Activated T-cell treated with anti-CD3 and anti-CD28 coated beads, Interleukin-2, amount 50 U/mL, for 24 hours (primary cell): ENCODE measurements at places on chromosomes 12 and 14.

GRCh38 chr12:66011731-66012130 lies 118.8 kb downstream of the LLPH start:
- no peak for DNase-seq

DNA sequence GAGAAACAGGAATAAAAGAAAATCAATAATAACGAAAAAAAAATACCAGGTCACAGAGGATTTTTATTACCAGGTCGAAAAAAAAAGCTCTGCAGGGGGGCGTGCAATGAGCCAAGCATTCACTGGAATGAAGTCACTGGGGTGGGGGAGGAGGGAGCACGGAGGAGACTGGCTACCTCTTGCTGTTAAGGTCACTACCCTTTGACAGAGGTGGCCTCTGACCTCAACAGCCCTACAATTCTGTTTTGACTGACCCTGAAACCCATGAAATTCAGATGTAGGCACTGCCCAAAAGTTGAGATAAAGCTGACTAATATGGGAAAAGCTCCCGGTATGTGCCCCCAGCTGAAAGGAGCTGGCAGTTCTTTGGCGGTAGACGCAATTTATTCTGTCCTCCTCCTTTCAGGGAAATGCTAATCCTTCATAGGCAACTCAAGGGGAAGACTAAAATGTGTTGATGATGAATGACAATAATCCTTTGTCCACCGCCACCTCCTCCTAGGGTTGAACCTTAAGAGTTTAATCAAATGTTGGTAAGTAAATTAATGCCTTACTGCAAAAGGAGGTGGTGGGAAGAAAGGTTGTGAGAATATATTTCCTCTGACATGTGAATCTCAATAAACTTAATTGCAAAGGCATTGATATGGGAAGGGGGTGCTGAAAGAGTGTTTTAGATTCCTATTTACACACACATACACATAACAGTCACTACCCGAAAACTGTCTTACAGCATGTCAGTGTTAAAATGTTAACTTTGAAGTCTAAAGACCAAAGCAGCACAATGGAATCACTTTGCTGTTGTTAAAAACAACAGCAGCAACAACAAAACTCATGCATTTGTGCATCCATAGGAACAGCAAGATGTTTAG lies 6.3 kb upstream of the RIC8B start:
- DNase-seq = no peak

DNA sequence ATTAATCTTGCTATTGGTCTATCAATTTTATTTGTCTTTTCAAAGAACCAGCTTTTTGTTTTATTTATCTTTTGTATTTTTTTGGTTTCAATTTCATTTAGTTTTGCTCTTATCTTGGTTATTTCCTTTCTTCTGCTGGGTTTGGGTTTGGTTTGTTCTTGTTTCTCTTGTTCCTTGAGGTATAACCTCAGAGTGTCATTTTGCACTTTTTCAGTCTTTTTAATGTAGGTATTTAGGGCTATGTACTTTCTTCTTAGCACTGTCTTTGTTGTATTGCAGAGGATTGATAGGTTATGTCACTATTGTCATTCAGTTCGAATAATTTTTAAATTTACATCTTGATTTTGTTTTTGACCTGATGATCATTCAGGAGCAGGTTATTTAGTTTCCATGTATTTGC lies 92.7 kb upstream of the DCD start:
- no peak for DNase-seq

DNA sequence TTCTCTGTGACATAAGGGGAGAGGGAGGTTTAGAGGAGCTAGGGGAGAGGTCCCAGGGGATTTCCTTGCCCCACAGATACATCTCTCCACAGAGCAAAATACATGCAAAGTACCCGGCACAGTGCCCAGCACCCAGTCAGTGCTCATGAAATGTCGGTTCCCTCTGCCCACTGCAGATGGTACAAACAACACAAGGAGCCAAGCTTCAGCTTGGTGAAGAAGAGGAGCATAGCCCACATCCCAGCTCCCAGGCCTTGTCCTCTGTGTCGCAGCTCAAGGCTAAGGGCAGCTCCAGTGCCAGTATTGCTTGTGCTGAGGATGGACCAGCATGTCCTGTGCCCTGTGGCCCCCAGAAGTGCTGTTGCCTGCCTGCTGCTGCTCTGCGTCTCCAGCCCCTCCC lies 35.0 kb upstream of the FKBP4 start:
- DNase-seq = no peak

DNA sequence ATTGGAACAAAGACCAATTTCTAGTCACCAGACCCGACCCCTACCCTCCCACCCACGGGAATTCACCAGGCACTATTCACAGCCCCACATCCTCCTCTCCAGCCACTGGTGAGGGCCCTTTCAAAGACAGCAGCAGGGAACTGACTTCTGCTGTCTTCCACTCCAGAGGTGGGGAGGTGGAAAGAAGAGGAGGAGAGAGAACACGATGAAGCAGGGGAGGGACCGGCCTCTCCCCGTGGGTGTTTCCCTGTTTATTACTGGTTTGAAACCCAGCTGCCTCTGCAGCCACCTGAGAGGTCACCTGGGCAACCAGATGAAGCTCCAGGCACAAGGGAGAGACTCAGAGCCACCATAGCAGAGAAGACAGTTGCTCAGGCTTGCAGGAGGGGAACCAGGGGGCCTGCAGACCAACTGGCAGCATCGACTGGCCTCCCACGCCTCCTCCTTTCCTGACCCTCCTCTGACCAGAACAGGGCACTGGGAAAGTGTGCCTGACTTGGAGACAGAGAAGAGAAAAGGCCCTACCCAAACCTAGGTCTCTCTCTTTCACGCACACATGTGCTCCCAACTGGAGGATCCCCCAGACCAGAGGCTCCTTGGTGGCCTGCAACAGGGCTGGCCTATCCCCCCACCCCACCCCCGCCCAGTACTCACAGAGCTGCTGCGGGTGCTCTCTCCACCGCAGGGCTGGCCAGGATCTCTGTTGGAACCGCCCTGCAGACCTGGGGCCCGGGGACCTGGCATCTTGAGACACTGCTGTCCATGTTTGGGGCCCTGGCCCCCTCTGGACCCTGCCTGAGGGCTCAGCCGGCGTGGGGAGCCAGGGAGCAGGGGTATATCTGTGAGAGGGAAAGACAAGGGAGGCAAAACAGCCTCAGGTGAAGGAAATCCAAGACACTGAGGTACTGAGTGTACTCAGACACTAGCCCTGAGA lies 22.8 kb downstream of the ANO2 start:
- no peak for DNase-seq

- DNase-seq = no peak
Observed at GRCh38 chr12:11731455-11731854, 82.0 kb downstream of the ETV6 start.

DNA sequence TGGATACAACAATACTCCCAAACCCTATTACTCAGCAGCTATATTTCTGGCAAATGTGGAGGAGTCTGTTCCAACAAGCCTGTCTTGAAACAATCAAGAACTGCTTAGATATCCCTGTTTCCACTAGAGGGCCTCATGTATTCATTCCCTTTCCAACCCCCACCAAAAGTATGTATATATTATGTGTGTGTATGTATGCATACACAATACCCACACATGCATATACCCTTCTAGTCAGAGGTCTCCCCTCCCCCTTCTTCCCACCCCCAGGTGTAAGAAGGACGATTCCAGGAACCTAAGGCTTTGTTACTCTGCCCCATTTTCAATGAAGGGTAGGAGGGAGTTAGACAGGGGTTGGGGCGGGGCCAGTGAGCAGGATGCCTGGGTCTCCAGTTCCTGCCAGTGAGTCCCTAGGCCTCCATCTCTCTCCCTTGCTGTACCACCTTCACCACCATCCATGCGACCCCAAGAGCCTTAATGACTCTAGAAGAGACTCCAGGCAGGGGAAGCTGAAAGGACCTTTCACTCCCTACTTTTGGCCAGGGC lies at the start of gene DGKA:
DGKA (plus strand) TSS at position 392 of the 546 bp plus-strand sequence. CDS start 5,342 bp downstream, outside the sequence.
- DNase-seq = peak; percentile 84

GRCh38 chr14:75132382-75133086 lies 5.7 kb upstream of the NEK9 start:
- DNase-seq = no peak

DNA sequence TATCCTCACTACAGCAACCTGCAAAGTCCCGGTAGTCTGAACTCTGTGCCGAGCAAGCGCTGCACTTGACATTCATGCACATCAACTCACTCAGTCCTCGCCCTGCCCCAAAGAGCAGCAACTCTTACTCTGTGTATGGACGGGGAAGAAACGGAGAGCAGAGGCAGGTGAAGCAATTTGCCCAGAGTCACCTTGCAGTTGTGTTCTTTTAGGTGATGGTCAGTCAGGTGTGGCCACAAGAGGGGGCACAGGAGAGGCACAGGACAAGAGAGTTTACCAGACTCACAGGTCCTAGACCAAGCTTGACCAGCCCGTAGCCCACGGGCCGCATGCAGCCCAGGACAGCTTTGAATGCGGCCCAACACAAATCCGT lies 39.1 kb downstream of the TSPAN11 start:
- DNase-seq = no peak

DNA sequence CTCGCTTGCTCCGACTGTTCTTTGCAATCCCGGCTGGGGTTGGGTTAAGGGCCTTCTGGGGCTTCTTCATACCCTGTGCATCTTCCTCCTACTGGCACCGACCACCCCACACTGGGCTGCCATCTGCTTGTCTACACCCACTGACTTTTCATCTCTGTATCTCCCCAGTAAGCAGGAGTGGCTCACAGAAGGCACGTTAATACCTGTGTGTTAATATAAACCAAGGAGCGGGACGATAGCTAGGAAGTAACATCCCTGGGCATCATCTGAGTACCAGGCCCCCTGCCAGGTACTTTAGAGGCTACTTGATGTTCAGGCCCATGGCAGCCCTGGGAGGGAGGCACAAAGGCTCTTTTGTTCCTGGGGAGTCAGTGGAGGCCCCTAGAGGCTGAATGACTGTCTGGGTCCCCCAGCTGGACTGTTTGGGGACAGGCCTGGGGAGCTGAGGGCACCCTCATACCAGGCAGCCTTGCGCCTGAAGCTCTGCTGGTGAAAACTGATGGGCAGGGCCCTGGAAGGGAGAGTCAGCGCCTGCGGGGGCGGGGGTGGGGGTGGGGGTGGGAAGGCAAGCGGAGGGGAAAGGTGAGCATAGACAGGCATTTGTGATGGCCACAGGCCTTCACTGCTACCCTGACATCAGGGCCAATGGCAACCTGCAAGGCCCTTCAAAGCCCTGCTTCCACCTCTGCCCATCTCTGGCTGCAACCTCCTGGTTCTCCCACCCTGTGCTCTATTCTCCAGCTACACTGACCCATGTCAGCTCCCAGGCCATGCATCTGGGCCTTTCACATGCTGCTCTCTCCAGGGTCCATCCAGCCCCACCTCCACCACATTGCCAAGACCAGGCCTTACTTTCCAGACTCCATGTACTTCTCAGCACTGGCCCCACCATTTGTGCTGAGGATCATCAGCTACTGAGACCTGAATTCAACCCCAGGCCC lies 34.2 kb upstream of the DEGS2 start:
- no peak for DNase-seq

- peak; percentile 62 for DNase-seq
Observed at GRCh38 chr12:6960593-6961277, 9.6 kb downstream of the PTPN6 start.

DNA sequence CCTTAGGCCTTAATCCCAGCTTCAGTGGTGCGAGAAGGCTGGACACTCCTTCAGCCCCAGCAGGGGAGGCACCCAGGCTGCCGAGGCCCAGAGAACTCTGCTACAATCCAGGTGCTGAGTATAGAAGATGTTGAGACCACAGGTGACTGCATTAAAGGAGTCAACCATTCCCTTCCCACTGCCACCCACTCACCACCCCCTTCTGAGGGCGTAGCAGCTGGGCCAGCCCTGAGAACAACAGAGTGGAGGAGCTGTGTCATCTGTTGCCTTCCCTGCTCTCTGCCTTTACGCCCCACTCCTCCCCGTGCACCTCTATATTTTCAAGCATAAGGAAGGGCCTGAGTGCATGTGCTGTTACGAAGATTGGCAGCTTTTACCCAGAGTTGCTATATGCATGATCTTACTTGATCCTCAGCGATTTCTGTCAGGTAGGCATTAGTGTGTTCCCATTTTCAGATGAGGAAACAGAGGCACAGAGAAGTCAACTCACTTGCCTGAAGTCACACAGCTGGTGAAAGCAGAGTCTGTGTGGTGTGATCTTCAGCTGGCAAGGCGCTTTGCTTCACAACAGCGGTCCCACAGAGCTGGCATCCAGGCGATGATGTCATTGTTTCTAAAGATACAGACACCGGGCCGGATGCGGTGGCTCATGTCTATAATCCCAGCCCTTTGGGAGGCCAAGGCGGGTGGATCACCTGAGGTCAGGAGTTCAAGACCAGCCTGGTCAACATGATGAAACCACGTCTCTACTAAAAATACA lies 46.7 kb downstream of the RIN3 start:
- no peak for DNase-seq

- no peak for DNase-seq
Observed at GRCh38 chr14:89175881-89176799, 240.9 kb downstream of the FOXN3 start.

GRCh38 chr14:70971560-70971959 lies 64.3 kb downstream of the PCNX1 start:
- DNase-seq = no peak

- DNase-seq = no peak
Observed at GRCh38 chr12:31288381-31288780, 37.6 kb downstream of the SINHCAF start.

- DNase-seq = no peak
Observed at GRCh38 chr14:101825797-101826196, 64.3 kb downstream of the PPP2R5C start.

DNA sequence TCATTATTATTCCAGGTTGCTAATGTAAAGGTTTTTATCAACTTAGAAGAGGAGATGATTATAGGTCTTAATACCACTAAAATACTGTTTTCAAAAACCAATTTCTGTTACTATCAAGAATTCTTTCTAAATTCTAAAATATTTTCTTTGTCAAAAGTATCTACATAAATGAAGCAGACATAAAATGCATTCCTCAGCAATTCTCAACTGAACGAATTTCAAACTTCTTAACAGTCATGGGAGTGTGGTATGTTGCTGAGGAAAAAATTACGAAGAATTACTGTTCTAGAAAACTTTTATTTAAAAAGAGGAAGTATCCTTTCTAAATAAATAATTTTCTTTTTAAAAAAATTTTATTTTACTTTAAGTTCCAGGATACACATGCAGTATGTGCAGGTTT lies 146.4 kb downstream of the SLC2A13 start:
- no peak for DNase-seq

GRCh38 chr14:96627811-96628775 lies 125.9 kb downstream of the PAPOLA start:
- DNase-seq = peak; percentile 17

GRCh38 chr12:13082861-13083260 lies 20.6 kb downstream of the GSG1 start:
- DNase-seq = no peak

DNA sequence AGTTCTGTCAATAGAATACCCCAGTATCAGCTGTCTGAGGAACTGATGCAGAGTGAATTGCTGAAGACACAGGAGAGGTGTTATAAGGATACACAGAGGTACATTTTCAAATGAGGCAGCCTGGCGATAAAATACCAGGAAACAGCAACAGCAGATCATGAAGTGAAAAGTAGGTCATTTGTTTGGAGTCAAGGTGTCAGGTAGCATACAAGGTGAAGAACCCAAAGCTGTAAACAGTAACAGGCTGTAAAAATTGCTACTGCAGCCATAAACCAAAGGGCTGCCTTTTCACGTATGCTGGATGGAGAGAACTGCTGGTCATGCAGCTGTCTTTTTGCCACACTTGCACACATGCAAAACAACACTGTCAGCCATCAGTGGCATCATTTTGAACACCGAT lies 9.3 kb upstream of the TWF1 start:
- no peak for DNase-seq

- no peak for DNase-seq
Observed at GRCh38 chr12:2247596-2247995, 194.8 kb downstream of the CACNA1C start.

- no peak for DNase-seq
Observed at GRCh38 chr14:100663761-100664052, 63.0 kb upstream of the DLK1 start.
